ENCODE measurements at places on chromosomes 4 and X. TPM values are rescaled to one million over a fixed set of nuclear protein-coding genes. Genes with fewer than 3 reads are reported as not detected.
A peak's percentile ranks its signal among the peaks of the same experiment; 100 is the strongest.

Gene BTC
- not detected for total RNA-seq

Gene TRIM2
- 0.62 TPM for total RNA-seq

DNA sequence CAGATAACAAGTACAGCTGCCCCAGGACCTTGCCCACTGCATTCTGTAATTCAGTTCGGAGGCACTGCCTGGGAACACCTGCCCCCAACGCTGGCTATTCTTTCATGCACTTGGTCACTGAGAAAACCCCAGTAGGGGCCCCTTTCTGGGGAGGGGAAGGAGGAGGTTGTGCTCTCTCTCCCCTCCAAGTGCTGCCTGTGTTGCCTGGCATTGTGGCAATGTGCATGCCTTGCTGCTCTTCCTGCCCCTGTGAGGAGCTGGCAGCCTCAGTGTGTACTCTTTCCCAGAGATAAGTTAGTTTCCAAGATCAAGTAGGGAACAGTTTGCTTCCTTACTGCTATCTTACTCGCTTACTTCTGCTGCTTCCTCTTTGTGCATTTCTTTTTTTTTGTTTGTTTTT lies 90.8 kb downstream of the AASDH start:
- DNase-seq, result no peak

- DNase-seq, result no peak
These were observed 1308.6 kb downstream of the ARAP2 start for GRCh38 chr4:34935739-34936138.

- DNase-seq, result no peak
These were observed 184.4 kb downstream of the SPCS3 start for GRCh38 chr4:176504118-176504517.

DNA sequence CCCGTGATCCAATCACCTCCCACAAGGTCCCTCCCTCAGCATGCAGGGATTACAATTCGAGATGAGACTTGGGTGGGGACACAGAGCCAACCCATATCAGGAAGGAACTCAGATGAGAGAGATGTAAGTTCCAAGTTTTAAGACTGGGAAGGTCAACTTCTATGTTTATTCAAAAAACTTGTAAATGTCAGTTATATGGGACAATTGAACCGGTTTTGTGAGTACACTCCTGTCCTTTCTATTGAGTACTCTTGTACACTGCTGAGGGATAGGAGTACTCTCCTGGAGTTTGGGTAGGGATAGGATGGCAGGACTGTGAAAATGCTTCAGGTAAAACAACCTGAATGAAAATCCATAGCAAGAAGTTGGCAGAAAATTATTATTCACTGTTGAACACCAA lies 239.1 kb downstream of the ZNF674 start:
- no peak for DNase-seq

- no peak for DNase-seq
These were observed 43.1 kb downstream of the GASK1B start for GRCh38 chr4:158129694-158130093.

- no peak for DNase-seq
These were observed 82.3 kb downstream of the ARHGAP24 start for GRCh38 chr4:85557016-85557901.

DNA sequence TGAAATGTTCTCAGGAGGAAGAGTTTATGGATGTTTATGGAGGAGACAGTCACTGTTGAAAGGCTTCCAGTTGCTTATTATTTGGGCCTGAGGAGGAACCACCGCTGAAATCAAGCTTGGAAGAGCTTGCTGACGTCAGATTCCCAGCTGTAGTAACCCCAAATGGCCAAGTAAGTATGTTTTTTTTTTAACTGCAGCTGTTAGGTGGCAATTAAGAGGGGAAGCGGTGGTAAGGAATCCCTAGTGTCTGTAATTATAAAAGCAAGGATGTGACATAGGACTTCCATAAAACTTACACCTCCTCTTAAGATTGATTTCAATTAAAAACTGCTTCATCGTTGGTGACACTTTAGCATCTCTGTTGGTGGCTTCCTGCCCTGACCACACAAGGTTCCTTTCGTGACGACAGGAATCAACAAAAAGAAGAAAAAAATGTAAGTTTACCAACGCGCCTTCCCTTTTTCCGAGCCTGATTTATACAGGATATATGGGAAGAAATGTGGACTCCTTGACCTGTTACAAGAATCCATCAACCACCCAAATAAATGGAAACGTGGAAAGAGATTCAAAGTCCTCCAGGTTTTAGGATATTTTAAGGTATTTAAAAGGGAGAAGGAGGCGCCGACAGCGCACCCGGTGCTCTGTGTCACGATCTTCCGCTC lies 884 bp downstream of the RELL1 start:
- DNase-seq, result peak; percentile 36

GRCh38 chr4:76233083-76233482 lies 18.4 kb upstream of the FAM47E start:
- DNase-seq, result no peak

- no peak for DNase-seq
These were observed 54.3 kb upstream of the STIM2 start for GRCh38 chr4:26806331-26806730.

- DNase-seq, result no peak
These were observed 18.8 kb downstream of the SLC7A11 start for GRCh38 chr4:138223231-138223910.

Measured in activated naive CD8-positive, alpha-beta T cell treated with anti-CD3 and anti-CD28 coated beads, Interleukin-2, amount 10 ng/mL, durations not matched to agents 7 days and 5 days (primary cell).